Activated CD8-positive, alpha-beta memory T cell treated with anti-CD3 and anti-CD28 coated beads for 1 hour (primary cell): ENCODE measurements at places on chromosomes 5 and 9.

GRCh38 chr5:127865273-127865672, 162.1 kb downstream of the CCDC192 start:
- no peak for DNase-seq

- DNase-seq: no peak
Measured at GRCh38 chr5:173395257-173395932, 67.2 kb upstream of the STC2 start.

GRCh38 chr9:133700819-133701320, 37.3 kb downstream of the SARDH start:
- DNase-seq: no peak

- DNase-seq: no peak
Measured at GRCh38 chr5:1753490-1753889, 46.1 kb downstream of the MRPL36 start.

DNA sequence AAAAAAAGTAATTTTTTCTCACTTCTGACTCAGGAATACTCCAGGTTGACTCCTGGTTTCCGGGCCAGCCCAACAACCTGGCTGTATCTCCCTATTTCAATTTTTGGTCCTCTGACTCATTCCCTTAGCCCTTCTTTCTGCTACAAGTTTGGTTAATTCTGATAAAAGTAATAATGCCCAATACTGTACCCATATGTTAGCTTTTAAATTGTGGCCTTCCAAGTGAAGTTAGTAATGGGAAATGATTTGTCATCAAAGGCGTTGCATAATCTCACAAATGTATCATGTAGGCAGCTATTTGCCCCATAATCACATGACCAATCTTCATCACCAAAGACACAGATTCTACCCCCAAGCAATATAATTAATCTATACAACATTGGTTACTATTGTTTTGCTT, 31.1 kb upstream of the BNC2 start:
- no peak for DNase-seq

- DNase-seq: no peak
Measured at GRCh38 chr9:133875131-133875530, 117.0 kb downstream of the VAV2 start.

DNA sequence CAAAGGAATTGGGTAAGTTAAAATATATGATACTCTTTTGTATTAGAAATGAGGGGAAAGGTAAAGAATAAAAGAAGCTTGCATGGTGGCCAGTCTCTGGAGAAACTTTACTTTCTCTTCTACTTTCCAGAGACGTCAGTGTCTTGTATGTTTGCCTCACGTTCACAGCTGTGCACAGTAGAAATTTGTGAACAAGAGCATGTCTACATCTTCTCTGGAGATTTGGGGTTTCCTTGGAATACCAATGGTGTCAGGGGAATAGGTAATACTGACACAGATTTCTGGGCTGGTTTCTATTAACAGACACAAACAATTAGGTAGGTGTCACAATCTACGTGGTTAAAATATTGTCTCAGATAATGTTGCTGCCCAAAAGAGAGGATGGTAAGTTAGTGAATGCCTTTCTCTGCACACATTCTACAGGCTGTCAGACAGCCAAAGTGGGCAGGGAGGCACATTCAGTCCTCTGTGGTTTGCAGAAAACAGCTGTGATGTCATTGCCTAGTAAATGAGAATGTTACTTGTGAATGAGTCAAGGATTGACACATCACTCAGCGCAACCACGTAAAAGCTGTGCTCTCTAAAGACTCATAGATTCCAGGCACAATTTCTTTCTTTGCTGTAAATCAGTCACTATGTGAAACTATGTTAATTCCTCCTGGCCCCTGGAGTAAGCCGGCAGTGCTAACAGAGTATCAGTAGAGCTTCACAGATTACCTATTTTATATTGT, 397.1 kb downstream of the MAN2A1 start:
- no peak for DNase-seq

DNA sequence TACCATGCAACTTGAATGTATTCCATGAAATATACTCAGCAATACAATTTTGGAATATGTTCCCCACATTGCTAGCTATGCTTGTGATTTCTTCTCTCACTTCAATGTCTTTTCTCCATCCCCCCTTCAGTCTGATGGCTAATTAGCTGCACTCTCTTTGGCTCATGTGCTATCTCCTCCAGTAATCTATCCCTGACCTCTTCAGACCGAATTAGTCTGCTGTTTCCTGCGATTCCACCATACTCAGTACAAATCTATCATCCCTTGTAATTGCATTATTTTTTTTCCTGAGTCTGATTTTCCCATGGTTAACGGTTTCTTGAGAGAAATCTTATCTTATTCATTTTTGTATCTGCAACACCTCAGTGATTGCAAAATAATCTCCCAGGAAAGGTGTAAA, 360.7 kb upstream of the CDH10 start:
- DNase-seq: no peak

GRCh38 chr9:33443047-33443446, 4.3 kb downstream of the AQP3 start:
- no peak for DNase-seq

- no peak for DNase-seq
Measured at GRCh38 chr9:8890695-8891094, 1091.1 kb upstream of the DMAC1 start.

DNA sequence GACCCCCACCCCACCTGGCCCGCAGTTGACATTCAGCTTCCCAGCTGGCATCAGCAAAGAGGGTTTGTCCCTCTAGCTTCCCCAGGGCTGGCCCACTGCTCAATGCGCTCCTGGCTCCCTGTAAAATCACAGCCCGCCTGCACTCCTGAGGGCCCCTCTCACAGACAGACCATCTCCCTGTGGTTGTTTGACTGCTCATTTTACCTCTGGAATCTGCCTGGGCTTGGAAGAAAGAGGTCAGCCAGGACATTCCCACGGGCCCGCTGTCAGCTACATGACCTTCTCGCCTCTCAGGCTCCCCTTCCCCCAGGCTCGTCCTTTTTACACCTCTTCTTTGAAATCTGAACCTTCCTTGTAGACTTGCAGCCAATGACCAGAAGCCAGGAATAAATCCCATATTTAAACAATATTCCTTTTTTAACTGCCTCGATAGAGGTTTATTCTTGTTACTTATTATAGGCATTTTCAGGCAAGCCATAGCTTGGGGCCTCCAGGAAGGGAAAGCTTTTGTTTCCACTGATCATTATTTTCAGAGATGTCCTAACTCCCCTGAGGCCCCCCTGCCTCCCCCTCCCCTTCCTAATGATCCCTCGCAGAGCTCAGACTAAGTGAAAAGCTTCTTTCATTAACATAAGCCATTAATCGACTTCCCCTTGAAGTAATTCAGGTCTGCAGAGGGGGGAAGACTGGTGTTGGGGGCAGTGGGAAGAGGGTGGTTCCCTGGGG, 76.3 kb upstream of the IQGAP2 start:
- DNase-seq: no peak

DNA sequence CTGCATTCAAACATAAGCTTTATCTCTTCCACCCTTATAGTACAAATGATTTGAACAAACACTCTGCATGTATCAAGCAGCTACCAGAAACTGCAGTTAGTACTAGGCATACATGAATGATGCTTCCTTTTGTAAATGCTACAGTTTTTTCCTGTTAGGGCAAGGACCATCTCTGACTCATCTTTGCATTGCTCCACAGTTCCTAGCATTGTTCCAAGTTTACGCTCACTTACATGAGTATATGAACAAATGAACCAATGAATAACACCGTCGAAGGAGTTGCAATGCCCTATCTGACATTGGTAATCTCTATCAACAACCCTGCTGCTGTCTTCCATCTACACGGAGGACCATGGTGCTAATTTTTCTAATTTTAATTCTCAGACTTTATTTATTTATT, 2.1 kb upstream of the ALDH7A1 start:
- no peak for DNase-seq

GRCh38 chr5:148899993-148900392, 73.6 kb downstream of the ADRB2 start:
- DNase-seq: no peak

DNA sequence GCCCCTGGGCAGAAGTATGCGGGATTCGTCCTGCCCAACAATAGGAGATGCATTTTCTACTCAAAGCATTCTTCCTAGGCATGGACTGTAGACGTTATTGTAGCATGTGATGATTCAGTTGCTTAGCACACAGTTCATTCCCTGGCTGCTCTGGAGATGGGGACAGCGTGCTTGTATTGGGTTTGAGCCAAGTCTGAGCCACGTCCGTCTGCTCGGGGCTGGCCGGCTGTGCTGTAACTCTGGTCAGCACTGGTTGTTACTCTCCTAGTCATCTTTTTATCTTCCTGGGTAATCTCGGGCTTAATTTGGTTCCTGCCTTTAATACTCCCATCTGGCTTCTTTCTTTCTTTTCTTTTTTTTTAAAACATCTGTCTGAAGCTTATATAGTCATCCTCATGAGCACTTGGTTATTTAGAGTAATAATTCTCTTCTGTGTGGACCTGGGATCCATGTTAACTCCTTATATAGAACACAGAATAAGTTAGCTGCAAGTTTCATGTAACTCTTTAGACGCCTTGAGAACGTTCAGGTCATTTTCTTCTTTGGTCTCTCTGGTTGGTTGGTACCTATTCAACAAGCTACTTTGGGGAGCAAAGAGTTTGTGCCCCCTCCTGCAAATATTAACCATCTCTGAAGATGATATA, 118.8 kb upstream of the RPS23 start:
- no peak for DNase-seq

DNA sequence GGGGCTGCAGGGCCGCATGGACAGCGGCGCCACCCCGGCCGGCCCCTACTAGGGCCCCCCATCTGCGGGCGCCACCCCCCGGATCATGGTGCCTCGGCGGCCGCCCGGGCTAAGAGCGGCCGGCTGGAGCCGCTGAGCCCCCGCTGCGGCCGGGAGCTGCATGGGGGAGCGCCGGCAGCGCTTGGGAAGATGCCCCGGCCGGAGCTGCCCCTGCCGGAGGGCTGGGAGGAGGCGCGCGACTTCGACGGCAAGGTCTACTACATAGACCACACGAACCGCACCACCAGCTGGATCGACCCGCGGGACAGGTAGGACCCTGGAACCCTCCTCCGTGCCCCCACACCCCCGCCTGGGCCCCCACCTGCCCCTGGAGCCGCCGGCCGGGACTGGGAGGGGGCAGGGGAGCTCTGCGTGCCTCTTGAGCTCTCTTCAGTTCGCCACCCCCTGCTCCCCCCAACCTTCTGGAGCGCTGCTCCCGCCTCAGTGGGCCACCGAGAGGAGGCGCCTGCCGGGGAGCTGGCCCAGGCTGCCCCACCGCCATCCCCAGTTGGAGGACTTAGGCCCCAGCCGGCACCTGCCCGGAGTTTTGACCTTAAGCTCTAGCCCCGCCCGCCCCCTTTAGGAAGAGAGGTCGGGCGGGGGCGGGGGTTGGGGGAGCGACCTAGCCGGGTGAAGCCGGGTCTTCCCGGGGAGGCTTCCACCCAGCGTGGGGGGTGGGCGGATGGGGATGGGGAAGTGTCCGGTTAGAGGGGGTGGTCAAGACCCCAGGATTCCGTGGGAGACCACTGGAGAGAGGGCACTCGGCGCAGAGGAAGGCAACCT, 730 bp downstream of the WWC1 start:
- DNase-seq: no peak

GRCh38 chr9:75866273-75866871, 24.1 kb upstream of the PCSK5 start:
- no peak for DNase-seq

GRCh38 chr9:131500377-131500776, 2.3 kb upstream of the POMT1 start:
- DNase-seq: peak; percentile 53

GRCh38 chr9:80885894-80886293, 803.5 kb downstream of the TLE1 start:
- DNase-seq: no peak

- no peak for DNase-seq
Measured at GRCh38 chr9:88075966-88076285, 62.3 kb downstream of the SPATA31C2 start.

GRCh38 chr5:75654693-75655295, 43.5 kb downstream of the ANKDD1B start:
- no peak for DNase-seq

DNA sequence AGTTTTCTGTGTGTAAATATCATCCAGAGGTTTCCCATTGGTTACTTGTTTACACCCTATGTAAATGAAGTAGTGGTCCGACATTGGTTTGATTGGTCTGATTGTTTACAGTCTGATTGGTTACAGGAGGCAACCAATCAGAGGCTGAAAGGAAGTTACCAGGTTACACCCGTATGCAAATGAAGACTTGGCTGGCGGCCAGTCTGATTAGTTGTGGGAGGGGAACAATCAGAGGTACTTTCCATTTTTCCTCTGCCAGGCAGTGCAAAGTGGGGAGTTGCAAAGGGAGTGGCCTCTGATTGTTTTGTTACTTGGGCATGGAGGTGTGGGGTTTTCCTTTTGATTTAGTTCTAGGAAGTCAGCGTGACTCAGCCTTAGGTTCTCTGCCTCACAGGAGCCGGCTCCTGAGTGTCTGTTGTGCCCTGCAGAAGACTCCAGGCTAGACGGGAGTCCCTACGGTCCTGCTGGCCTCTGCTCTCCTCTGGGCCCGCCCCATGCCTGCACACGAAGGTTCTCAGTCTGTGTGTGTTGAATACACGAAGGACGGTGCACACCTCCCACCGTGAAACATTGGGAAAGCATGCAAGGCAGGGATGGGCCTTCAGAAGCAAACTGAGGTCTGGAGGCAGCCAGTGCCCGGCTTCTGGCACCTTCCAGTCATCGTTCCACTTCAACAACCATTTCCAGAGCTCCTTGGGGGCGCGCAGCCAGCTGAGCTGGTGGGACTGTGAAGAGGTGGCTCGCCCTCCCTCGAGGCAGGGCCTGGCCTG, 42.9 kb downstream of the OLFM1 start:
- DNase-seq: no peak

DNA sequence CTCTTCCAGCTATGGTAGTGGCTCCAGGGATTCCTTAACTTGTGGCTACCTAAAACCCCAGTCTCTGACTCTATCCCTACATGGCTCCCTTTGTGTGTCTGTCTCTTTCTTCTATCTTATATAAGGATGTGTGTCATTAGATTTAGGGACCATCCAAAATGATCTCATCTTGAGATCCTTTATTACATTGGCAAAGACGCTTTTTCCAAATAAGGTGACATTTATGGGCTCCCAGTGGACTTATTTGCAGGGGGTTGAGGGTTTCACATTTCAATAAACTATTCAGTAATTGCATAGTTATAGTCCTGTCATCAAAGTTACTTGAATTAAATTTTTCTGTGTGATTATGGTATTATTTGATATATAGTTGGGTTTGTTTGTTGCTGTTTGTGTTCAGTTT, 59.2 kb downstream of the NIPBL start:
- DNase-seq: no peak

DNA sequence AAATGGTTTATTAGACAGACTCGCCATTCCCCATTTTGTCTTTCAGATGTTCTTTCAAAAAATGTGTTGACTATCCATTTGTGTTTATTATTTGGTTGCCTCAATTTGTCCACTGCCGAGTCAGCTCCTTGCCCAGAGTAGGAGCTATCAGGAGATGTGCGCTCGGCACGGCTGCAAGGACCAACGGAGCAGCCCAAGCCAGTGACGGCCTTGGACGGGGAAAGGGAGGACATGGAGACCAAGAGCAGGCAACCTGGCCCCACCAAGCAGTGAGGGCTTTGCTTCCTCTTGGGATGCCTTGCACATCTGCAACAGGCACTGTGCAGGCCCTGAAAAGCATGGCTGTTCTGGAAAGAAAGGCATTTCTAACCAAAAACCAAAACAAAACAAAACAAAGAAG, 69.8 kb downstream of the DEPDC1B start:
- DNase-seq: no peak

- DNase-seq: no peak
Measured at GRCh38 chr5:75054134-75054930, 2.0 kb upstream of the GCNT4 start.

GRCh38 chr5:113302120-113302519, 132.7 kb downstream of the TSSK1B start:
- no peak for DNase-seq
